ENCODE measurements at places on chromosomes 6 and 20.
A peak's percentile ranks its signal among the peaks of the same experiment; 100 is the strongest.

- no peak for DNase-seq
Measured at GRCh38 chr6:82691997-82692396, 328.4 kb downstream of the TPBG start.

- DNase-seq, result no peak
Measured at GRCh38 chr20:57195469-57196100, 70.9 kb downstream of the BMP7 start.

GRCh38 chr6:137223370-137224131 is 4.4 kb upstream of the IFNGR1 start:
- DNase-seq, result peak; percentile 69

DNA sequence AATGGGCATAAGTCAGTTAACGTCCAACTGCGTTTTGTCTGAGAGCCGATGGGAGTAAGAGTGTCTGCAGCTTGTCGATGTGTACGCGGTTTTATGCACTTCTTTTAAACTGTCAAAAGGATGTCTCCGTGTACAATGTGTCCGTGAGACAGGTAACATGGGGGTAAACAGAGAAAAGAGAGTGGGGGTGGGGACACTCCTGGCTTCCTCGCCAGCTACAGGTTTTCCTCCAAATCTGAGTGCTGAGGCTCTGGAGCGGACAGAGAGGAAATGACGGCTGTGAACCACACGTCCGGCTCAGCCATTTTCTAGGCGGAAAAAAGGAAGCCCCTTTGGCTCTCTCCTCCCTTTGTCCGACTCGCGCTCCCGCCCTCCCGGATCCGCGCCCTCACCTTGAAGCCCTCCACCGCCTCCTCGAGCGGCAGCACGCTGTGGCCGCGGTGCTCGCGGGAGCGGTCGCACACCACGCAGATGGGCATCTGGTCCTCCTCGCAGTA is 916 bp downstream of the TRIM27 start:
- DNase-seq, result peak; percentile 29

GRCh38 chr6:101851911-101852310 is 458.4 kb downstream of the GRIK2 start:
- DNase-seq, result no peak

DNA sequence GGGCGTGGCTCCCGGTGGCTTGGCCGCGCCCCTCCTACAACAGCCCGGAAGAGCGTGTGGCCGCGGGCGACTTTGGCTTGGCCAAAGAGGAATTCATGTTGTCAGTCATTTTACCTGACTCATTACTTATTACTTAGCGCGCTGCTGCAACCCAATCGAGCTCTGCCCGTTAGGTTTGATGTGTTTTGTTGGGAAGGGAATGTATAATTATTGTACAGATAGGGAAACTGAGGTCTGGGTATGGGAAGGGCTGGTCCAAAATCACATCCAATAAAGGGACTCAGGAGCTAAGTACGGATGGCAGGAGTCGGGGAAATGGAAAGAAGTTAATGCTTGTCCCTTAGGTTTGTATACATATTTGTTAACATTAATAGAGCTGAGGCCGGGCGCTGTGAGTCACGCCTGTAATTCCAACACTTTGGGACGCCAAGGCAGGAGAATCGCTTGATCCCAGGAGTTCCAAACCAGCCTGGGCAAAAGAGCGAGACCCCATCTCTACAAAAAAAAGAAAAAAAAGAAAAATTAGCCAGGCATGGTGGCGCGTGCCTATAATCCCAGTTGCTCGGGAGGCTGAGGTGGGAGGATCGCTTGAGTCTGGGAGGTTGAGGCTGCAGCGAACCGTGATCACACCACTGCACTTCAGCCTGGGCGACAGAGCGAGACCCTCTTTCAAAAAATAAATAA is 639 bp upstream of the ZNF335 start:
- DNase-seq, result no peak

DNA sequence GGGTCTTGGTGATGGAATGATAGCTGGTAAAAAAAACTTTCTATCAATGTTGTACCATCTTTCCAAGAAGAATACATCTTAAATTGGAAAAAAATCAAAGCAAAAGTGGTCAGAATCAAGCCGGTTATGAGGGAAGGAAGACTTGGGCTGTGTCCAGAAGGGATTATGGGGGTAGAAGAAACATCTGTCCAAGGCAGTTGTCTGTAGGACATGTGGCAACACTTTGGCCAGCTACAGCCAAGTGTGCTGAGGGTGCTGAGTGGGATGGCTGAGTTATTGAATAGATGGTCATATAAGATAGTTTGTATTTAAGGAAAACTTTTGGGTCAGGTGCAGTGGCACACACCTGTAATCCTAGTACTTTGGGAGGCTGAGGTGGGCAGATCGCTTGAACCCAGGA is 38.4 kb downstream of the INSM1 start:
- no peak for DNase-seq

- DNase-seq, result peak; percentile 49
Measured at GRCh38 chr20:43749734-43750294, 23.0 kb upstream of the GTSF1L start.

GRCh38 chr20:18578581-18578980 is 9.3 kb upstream of the DTD1 start:
- no peak for DNase-seq

GRCh38 chr20:23118766-23119165 is 32.6 kb upstream of the CD93 start:
- no peak for DNase-seq

DNA sequence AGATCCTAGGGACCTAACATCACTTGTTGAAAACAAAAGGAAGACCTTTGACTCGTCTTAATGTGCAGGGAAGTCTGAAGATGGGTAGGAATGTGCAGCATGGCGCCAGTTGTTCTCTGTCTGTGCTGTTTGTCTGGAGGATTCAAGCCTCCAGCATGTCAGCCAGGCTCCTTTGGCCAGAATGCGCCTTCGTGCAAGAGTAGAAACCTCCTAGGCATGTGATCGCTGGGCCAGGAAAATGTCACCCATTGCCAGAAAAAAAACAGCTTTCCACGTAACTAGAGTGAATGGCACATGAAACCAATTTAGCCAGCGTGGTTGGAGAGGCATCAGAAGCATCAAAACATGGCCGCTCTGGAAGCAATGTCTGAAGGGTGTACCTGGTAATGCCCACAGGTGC is 132.7 kb downstream of the EDN1 start:
- DNase-seq, result no peak

DNA sequence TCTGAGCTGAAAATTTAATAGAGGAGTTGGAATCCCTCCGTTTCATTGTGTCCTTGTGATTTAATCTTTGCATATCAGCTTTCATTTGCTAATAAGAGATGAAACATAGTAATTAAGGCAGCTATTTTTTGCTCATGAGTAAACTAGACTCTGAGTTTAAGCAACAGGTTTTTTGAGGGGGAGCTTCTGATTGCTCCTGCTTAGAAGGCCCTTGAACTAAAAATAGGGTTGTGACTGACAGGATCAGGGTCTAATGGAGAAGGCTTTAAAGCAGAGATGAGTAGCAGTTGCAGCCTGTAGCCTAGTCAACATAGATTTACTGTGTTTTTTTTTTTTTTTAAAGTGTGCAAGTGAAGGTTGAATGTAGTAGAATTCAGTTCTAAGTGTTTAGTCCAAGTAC is 17.4 kb downstream of the HSF2 start:
- no peak for DNase-seq

DNA sequence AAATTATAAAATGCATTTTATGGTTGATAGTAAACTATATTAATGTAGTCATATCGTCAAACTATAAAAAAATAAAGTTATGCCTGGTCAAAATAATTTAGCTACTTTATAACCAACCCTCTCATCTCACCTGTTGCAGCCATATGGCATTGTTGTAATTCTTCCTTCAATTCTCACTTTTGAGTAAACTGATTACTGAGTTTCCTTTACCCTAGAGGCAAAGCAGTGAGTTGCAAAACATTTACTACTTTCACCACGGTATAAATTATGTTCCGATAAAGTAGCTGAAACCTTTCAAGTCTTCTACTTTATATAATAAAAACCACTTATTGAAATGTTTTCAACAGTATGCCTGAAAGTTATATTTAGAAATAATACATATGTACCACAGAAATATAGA is 113.8 kb downstream of the AHI1 start:
- DNase-seq, result no peak

GRCh38 chr20:34512955-34513419 is 3.2 kb upstream of the DYNLRB1 start:
- no peak for DNase-seq

Data from prostate gland (tissue), 2 donors.